EH (cell line): ENCODE measurements at places on chromosomes 5 and 9.

- DNase-seq: no peak
Observed at GRCh38 chr5:15241216-15241821, 258.7 kb upstream of the FBXL7 start.

GRCh38 chr5:127518319-127518621 is 830 bp downstream of the PRRC1 start:
- no peak for DNase-seq

- no peak for DNase-seq
Observed at GRCh38 chr5:147180751-147181150, 54.1 kb upstream of the STK32A start.

DNA sequence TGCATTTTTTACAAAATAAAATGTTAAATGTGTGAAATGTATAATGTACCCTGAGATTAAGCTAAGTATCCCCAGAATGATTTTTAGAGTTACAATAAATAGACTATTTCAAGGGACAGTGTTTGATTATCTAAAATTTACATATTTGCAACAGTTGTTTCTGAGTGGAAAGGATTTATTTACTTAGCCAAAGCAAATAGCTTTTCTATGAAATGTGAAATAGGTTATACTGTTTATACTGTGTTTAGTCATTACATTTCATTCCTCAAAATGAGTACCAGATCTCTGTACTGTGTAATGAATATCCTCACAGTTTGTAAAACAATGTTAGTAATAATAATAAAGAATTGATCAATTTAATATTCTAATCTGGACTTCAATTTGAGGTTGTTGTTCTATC is 1019.0 kb downstream of the NR2F1-AS1 start:
- no peak for DNase-seq

DNA sequence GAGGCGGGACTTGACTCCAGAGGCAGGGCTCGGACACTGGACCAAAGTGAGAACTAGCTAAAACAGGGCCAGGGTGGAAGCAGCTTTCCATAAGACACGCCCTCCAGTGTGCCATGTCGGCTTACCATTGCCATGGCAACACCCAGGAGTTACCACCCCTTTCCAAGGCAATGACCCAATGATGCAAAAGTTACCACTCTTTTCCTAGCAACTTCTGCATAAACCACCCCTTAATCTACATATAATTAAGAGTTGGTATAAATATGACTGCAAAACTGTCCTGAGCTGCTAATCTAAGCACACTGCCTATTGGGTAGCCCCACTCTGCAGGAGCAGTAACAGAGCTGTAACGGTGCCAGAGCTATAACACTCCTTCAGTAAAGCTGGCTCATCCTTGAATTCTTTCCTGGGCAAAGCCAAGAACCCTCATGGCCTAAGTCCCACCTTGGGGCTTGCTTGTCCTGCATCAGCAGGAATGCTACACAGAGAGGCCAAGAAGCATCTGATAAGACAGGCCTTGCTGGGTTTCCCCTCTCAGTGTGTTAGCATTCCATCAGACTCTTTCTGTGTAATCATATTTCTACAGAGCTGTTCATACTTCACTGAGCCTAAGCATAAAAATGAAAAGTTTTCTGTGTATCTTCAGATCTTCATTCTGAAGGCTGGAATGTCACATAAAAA is 262.7 kb upstream of the KLF9 start:
- peak; percentile 12 for DNase-seq

DNA sequence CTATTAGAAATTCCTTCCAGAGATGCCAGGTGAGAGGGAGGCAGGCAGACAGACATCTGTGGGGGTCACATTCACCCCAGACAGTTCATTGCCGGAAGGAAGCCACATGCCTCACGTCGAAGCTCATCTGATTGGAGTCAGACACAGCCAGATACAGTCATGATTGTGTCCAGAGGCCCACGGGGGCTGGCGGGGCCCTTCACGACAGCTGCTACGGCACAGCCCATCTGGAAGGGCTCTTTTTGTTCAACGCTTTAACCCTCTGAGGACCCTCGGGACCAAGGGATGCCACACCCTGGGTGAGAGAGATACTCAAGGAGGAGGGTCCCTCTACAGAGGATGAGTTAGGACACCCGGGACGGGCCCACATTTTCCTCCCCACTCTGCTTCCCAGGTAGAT is 31.9 kb upstream of the GABRP start:
- no peak for DNase-seq

- no peak for DNase-seq
Observed at GRCh38 chr9:73573235-73573634, 421.6 kb downstream of the ANXA1 start.

- no peak for DNase-seq
Observed at GRCh38 chr5:180103487-180104167, 32.1 kb upstream of the RNF130 start.

GRCh38 chr9:134230092-134230941 is 66.0 kb upstream of the RNU6ATAC start:
- DNase-seq: no peak

DNA sequence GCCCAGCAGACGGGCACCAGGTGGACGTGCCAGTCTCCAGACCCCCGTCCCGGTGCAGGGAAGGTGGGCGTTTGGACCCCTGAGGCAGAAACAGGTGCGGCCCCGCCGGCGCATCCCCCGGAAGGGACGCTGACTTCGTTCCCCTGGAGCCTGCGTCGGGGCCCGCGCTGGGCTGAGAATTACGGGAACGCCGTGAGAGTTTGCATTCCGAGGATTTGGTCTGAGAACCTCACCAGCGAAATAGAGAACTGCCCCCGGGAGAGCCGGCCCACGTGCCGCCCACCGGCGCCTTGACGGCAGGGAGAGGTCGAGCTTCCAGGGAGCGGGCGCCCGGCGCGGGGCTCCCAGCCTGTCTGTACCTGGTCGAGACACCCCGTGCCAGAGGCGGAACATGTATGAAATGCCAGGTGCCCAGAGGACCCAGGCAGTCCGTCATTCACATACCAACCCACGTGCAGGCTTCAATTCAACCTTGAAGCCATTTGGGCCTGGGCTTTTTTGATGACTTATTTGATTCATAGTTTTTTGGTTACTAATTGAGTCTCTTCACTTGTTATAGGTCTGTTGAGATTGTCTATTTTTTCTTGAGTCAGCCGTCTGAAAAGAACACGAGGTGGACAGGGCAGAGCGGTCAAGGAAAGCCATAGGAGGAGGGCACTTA is 877 bp upstream of the CAMSAP1 start:
- no peak for DNase-seq

GRCh38 chr9:110217656-110218099 is 9.7 kb upstream of the C9orf152 start:
- DNase-seq: peak; percentile 58

DNA sequence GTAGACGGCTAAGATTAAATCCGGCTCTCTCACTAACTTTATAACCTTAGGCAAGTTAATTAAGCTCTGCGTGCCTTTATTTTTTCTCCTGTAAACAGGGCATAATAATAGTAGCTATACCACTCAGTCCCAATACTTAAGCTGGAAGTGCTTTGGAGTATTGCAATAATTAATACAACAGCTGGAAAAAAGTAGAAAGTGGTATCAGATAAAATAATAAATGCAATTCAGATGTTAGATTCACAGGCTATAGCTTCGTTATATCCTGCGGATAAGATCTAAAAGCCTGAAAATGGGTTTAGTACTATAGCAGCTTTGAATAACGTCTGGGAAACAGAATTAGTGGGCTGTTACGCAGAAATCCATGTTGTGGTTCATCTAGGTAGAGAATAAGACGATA is 51.8 kb downstream of the MEGF9 start:
- DNase-seq: no peak

DNA sequence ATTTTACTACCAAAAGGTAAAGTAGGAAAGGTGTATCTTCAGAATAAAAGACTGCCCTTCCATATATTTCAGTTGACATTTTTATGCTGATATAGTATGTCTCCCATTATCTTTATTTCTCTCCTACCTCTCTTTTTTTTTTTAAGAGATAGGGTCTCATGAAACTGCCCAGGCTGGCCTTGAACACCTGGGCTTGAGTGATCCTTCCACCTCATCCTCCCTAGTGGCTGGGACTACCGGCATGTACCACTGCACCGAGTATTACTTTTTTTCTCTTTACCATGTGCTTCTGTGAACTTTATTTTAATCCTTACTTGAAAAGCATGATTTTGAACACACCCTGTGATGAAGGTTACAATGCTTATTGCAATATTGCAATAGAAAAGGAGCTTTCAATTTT is 42.7 kb downstream of the NIPBL start:
- no peak for DNase-seq
